ENCODE measurements at places on chromosomes 3 and 15.
A peak's percentile ranks its signal among the peaks of the same experiment; 100 is the strongest.

DNA sequence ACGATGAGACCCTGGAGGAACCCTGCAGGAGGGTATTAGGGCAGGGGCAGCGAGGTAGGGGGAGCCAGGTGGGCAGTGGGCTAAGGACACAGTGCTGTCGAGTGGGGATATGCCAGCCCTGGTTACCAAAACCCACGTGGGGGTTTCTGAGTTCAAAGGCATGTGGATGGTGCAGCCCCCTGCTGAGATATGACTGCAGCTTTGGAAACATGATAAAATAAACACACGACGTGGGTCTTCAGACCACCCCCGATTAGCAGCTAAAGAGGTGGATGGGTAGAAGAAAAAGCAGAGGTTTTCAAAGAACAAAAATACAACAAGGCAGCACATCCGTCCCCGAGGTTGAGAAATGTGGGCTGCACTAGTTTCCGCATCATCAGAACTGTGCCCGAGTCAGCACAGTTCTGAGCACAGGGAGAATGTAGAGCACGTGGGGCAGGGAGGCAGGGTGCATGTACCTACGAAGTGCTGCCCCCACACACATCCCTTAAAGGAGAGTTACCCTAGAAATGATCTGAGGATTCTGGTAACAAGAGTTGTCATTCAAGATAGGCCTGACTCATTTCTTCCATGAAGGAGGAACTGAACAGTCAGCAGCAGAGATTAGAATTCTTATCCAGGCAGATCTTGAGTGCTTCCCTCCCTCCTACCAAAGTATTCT, 121.3 kb downstream of the RPLP1 start:
- DNase-seq = peak; percentile 61

DNA sequence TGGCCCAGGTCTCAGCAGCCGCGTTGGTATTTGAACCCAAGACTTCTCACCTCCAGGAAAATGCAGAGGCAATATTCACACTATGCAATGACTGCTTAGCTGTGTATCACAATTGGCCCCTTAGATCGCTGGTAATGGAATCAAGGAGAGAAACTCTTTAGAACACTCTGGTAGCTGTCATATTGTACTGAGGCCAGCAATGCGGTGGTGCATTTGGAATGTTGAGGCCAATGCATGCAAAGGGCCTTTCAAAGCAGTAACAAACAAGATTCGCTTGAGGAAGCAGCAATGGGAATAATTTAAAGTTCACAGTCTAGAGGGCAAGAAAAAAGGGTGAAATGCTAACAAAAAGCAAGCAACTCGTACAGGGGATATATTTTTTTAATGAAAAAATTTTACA, 764.1 kb downstream of the GRM7 start:
- no peak for DNase-seq

DNA sequence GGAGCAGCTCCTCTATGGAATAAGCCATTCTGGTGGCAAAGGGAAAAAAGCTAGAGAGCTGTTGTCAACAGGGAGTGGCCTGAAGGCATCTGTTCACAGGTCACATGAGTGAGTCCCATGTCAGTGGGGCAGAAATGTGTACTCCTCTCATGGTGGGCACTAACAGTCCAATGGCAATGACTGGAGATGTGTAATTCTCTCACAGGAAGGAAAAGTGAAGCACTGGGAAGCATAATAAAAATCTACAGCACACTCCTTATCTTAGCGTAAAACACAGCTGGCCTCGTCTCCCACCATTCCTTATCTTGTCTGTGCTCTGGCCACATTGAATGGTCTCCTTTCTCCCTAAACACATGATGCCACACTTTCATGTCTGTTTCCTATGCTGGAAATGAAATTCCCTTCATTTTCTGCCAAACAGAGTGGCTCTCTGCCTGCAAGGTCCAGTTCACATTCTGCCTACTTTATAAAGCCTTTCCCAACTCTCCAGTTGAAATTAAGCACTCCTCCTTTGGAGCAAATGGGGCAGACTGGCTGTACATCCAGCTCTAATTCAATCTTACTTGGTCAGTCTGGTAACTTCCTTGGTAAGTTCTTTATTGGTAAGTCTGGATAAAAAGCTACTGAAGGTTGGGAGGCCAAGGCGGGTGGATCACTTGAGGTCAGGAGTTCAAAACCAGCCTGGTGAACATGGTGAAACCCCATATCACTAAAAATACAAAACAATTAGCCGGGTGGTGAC, 139.8 kb downstream of the RPL22L1 start:
- no peak for DNase-seq

DNA sequence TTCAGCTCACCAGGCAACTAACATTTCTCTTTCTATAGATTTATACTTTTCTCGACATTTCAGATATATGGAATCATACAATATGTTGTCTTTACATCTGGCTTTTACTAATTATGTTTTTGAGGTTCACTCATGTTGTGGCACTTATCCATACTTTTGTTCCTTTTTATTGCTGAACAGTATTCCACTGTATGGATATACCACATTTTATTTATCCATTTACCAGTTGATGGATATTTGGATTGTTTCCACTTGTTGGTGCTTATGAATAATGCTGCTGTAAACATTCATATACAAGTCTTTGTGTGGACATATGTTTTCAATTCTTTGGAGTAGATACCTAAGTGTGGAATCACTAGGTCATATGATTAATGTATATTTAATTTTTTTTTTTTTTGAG, 97.2 kb downstream of the LEKR1 start:
- no peak for DNase-seq

- DNase-seq = peak; percentile 66
Measured at GRCh38 chr3:127889976-127890650, 24.9 kb upstream of the KBTBD12 start.

All from kidney tubule cell (primary cell).